Cardiac fibroblast (primary cell): ENCODE measurements at places on chromosomes 1 and 21.

- DNase-seq: no peak
Observed at GRCh38 chr1:212582291-212582690, 26.3 kb upstream of the ATF3 start.

GRCh38 chr1:24696041-24696755 lies 49.0 kb upstream of the CLIC4 start:
- no peak for DNase-seq

GRCh38 chr1:109823543-109824348 lies 60.0 kb upstream of the EPS8L3 start:
- DNase-seq: peak; percentile 61

DNA sequence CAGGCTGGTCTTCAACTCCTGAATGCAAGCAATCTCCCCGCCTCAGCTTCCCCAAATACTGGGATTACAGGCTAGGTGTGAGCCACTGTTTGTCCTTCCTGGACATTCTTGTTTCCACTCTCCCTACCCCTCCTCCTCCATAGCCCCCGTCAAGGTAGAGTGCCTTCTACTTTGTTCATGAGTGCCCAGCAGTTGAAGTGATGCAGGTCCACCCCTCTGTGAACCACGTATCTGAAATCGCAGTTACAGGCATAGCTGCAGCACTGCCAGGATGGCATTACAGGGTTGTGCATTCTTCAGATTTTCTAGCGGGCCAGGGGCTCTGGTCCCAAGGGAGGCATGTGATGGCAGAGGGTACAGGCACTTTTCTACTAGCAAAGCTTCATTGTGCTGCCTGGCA lies 7.4 kb upstream of the TLR5 start:
- DNase-seq: no peak

GRCh38 chr1:28781305-28781704 lies 30.7 kb upstream of the OPRD1 start:
- DNase-seq: no peak

DNA sequence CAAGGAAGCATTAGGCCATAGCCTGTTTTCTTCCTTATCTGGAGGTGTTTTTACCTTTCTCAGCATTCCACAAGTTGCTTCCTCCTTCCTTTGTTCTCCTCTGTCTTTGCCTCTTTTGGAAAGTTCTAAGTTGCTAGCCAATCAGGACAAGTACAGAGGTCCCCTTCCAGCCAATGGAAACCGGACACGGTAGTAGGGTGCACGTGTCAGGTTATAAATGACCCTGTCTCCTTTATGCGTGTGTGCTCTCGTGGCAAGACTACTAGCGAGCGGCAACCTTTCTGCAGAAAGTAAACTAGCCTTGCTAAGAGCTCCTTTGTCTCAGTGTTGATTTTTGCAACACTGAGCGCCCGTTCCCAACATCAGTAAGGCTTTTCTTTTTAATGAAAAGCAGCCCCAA lies 1.5 kb upstream of the ACADM start:
- DNase-seq: no peak

GRCh38 chr1:18907021-18907916 lies 4.9 kb upstream of the ALDH4A1 start:
- peak; percentile 77 for DNase-seq

DNA sequence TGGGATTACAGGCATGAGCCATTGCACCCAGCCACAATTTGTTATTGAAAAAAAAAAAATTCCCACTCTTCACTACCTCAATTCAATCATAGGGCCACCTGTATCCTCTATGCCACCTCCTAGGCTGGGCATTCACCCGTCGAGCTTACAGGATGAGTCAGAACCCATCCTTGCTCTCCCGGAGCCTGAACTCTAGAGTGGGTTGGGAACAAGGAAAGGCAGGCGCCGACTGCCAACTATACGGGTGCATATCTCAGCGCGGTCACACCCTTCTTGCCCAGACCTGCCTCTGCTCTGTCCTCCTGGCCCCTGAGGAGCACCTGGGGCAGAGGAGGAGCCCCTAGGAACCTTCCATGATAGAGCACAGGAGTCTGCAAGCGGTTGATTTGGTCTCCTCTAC lies 21.4 kb upstream of the LBR start:
- DNase-seq: no peak

- DNase-seq: no peak
Observed at GRCh38 chr1:38885092-38885491, 3.7 kb upstream of the GJA9 start.

GRCh38 chr1:26827106-26827604 lies 667 bp downstream of the ZDHHC18 start:
- no peak for DNase-seq

DNA sequence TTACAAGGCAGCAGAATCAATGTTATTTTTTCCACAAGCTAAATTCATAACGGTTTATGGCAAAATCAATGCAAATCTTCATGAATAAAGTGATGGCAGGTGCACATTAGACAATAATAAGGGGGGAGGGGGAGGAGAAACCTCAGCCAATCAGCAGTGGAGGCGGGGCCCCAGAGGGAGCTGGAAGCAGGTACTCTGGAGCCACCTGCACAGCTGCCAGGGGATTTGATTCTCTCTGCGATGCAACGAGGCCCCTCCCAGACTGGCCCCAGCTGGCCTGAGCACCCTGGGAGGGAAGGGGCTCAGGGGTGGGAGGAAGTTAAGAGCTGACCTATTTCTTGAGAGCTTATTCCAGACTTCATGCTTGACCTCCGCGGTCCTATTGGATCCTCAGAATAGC lies 127.8 kb upstream of the IGSF21 start:
- no peak for DNase-seq

- peak; percentile 52 for DNase-seq
Observed at GRCh38 chr1:20058531-20058930, 11.5 kb upstream of the PLA2G5 start.

- no peak for DNase-seq
Observed at GRCh38 chr1:156751451-156751756, at the start of gene HDGF. Gene HDGF (minus strand): TSS chr1:156751675. CDS start chr1:156751429, 246 bp downstream.

DNA sequence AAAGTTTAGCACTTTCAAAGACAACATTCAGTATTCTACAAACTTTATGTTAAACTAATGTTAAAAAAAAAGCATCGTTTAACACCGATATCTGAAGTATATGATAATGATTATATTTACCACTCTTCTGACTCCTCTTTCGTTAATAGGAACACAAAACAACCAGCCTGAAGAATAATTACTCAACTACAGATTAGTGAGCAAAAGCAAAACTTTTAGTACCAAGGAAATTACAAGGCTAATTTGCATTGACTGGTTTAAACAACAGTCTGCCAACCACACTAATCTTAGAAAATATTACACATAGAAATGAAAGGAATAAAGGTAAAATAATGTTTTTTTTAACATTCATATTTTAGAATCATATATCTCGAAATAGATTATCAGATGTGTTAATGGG lies 500.7 kb downstream of the LMO4 start:
- DNase-seq: no peak

DNA sequence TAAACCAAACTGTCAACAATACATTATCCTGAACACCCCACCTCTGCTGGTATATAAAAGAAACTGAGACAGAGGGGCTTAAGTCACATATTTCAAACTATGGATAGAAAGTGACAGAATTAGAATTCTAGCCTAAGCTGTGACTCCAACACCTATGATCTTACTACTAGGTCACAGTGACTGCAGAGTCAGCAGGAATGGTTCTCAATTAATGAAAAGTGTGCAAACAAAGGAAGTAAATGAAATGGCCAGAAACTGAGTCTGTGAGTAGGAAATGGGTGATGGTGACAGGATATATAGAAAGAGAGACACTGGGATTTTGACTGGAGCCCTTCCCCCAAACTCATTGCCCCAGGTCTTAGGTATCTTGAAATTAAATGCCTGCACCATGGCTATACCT lies 38.7 kb upstream of the SDC3 start:
- DNase-seq: no peak

DNA sequence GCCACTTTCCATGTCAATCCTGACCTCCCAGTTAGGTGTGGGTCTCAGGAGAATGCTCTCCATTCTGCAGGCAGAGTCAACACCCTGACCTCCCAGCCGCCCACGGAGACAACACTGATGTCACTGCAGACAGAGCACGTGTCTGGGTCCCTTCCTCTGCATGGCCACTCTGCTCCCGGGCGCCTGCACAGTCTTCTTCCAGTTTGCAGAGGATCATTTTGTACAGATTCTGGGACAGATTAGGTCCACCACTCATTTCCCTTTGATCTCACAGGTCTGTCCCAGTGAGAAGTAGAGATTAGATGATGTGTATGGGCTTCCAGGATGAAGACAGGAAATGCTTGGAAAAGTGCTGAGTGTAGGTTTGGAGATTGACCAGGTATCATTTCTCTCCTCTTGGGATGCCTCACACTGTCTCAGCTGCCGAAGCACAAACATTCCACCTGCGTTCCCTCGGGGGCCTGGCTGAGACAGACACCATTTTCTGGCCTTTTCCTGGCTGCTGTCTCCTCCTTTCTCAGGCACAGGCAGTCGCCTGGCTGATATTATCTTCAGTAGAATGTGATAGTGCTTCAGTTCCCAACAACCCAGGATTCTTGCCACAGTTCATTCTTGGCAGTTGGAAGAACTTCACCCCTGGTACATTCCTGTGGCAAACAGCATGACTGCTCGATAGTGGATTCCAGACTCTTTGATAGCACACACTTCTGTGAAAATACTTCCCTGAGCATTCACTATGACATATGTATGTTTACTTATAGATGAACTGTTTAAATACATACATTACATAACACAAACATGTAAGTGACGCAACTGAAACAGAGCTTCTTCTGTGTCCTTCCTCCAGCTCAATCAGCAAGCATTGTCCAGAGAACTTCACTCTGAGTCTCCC lies 7.9 kb downstream of the MYBPHL start:
- DNase-seq: peak; percentile 89

- DNase-seq: no peak
Observed at GRCh38 chr1:47926461-47926999, 70.7 kb downstream of the TRABD2B start.
